ENCODE measurements at places on chromosomes 1 and 21. TPM values are rescaled to one million over a fixed set of nuclear protein-coding genes. Genes with fewer than 3 reads are reported as not detected.

DNA sequence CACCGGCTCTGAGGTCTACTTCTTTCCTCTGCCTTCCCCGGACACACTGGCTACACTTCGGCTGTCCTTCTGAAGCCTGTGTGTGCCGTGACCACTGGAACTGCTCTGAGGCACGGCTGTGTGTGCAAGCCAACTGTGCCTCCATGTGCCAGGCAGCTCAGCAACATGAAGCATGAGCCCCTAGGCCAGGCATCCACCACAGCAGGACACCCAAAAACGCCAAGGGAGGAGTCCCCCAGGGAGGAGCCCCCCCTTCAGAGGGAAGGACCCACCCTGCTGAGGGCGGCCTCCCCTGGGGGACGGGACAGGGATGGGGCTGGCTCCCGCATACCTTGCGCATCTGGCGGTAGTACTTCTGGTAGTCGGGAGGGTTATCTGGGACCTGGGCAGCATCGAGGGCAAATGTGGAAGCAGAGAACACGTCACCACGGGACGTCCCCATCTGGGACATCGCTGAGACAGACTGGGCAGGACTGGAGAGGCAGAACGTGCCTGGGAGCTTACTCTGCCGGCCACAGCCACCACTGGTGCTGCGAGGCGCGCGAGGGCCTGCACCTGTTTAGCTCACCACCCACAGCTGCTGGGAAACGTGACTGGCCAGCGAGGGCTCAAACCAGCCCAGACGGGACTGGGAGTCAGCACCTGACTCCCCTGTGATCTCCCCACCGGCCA, 20.5 kb downstream of the LSS start:
- no peak for DNase-seq

DNA sequence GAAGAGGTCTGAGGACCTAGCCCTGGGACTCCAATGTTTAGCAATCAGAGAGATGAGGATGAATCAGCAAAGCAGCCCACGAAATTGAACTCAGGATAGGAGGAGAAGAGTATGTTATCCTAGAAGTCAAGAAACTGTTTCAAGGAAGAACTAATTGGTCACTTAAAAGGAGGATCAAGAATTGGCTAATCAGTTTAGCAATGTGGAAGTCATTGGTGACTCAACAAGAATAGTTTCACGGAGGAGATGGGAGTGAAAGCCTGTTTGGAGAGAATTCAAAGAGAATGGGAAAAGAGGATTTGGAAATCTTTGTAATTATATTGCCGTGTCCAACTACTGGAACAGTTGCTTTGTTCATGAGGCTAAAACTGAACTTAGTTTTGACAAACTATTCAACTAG, 7.4 kb downstream of the HMCN1 start:
- no peak for DNase-seq

- no peak for DNase-seq
Observed at GRCh38 chr1:28973596-28974421, 59.4 kb downstream of the EPB41 start.

DNA sequence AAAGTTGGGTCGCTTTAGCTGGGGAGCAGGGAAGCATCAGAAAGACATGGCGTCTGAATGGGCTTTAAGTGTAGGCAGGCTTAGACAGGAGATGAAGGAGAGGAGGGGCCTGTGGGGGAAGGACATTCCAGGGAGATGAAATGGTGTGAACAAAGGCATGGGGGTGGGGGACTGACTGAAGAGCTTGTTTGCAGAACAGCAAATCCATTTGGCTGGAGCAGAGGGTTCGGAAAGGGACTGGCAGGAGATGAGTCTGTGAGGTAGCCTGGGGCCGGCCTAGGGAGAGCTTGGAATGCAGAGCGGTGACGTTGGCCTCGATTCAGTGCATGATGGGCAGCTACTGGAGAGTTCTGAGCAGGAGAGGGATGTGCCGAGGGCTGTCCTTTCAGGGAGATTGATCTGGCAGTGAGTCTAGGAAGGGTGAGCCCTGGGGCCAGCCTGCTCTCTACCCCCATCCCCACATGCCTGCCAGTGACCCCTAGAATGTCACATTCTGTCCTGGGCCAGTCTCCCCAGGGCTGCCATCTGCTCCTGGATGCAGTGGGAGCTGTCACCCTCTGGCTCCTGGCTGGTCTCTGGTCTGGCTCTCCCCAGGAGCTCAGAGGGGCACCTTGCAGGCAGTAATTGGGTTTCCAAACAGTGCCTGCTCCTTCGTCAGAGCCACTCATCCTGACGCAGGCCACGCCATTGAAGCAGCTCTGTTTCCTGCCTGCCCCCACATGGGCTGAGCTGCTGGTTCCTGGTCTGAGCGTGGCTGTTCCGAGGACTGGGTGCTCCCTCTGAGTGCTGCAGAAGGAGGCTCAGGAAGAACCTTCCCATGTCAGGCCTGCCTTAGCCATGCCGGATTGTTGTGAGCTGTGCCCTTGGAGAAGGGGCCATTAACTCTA, 22.3 kb upstream of the TMEM222 start:
- DNase-seq: no peak

DNA sequence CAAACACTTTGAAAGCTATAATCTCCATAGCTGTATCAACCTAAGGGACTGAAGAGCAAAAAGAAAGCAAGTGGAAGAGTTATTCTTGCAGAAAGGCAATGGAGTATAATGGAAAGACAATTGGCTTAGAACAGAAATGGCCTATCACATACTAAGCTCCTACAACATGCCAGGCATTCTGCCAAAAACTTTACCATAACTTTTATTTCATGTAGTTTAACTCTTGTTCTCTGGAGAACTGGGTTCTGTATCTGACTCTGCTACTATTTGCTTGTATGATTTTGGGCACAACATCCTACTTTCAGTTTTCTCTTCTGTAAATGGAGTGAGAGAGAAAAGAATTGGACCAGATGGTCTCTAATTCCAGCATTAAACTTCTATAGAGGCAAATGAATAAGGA, 449.1 kb downstream of the GPATCH2 start:
- no peak for DNase-seq

- no peak for DNase-seq
Observed at GRCh38 chr1:43370564-43370963, 2.8 kb upstream of the ELOVL1 start.

- DNase-seq: no peak
Observed at GRCh38 chr1:1721201-1721600, 3.0 kb downstream of the CDK11A start.

- DNase-seq: peak; percentile 89
Observed at GRCh38 chr1:16032388-16033102, 10.7 kb downstream of the CLCNKA start.

The ZBTB8B gene
- 0.09 TPM for total RNA-seq

The CYP4A22 gene
- not detected for total RNA-seq

All from PC-9 (cell line).